ENCODE measurements at places on chromosomes 1 and 21.

DNA sequence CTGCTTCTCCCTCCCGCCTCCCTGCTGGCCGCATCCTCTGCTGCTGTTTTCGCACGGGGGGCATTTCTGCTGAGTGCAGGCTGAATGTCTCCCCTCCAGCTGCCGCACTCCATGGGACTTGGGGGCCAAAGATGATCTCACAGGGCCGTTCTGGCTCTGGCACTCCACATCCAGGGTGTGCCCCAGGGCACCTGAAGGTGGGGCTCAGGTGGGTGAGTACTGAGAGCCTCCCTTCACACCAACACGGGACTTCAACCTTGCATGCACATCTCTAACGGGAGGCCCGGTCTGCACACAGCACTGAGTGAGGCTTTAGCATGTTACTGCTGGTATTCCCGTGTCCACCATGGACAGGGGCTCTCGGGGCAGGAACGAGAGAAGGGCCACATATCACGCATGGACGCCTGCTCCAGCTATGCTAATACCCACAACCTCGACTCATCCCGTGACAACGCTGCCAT is 88.9 kb downstream of the DMRTB1 start:
- DNase-seq: no peak

DNA sequence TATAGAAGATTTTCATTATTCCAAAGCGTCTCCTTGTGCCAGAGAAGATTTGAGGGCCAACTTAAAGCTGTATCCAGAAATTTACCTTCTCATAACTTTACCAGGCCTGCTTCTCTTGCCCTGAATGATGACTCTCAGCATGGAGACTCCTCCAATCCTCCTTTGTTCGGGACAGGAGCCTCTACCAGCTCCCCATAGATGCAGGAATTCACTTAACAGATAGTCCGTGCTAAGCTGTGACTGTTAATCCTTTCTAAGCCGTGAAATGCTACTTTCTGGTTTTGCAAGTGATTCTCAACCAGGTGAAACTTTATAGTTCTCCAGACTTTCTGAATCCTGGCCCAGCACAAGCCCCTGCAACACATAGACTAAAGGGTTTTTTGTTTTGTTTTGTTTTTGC is 31.8 kb upstream of the KCND3 start:
- DNase-seq: no peak

GRCh38 chr1:228018961-228019721 is 12.3 kb downstream of the WNT3A start:
- no peak for DNase-seq

DNA sequence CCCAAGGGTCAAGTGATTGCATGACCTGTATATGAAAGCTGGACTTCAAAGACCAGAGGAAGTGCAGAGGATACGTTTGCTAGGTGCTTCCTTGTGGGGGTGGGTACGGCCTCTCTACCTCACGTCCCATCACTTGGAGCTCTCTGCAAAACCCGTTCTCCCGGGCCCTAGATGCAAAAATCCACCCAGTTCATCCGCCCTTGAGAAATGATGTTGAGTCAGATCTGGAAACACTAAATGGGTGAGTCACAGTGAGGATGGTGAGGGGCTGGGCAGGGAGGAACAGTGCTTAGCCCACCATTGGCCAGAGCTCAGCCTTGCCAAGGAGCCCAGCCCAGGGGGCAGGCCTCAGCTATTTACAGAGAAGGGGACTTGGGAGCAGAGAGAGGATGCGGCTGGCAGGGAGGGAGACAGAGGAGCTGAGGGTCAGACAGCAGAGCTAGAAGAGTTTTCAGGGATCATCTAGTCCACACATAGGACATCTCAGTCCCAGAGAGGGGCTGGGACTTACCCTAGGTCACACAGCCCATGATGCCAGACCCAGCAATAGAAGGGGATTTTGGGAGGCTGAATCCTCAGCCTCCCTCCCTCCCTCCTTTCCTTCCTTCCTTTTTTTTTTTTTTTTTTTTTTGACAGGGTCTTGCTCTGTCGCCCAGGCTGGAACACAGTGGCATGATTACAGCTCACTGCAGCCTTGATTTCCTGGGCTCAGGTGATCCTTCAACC is 14.6 kb downstream of the ARHGEF10L start:
- no peak for DNase-seq

DNA sequence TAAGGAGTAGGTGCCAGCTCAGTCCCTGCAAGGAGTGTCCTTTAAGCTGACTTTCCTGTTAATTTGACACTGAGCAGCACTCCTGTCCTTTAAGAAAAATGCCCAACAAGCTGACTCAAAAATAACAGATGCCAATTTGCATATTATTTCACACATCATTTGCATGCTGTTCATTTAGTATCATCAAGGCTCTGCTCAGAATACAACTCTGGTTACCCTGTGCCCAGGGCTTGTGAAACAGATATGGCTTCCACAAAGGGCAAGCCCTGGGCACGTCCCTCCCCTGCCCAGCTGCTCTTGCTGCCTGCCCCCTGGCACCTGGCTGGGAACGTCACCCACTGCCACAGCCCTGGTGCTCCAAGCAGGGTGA is 10.3 kb downstream of the KCNN3 start:
- DNase-seq: peak; percentile 82

DNA sequence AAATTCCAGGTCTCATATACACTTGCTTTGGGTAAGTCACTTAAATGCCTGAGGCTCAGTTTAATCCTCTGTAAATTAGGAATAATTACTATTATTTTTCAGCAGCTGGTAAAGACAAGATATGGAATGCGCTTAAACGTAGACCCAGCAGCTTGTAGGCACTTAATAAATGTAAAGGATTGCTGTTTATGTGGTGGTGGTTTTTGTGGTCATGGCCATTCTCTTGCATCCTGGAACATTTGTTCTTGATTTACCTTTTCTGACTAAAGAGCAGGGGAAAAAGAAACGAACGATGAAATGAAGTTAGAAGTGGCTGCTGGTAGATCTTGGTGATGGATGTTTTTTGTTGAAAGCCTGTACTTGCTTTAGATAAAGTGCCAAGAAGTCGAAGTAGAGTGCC is 195.0 kb upstream of the FOXD3 start:
- no peak for DNase-seq

GRCh38 chr1:105243969-105244368 is 1494.3 kb downstream of the AMY1C start:
- DNase-seq: no peak

DNA sequence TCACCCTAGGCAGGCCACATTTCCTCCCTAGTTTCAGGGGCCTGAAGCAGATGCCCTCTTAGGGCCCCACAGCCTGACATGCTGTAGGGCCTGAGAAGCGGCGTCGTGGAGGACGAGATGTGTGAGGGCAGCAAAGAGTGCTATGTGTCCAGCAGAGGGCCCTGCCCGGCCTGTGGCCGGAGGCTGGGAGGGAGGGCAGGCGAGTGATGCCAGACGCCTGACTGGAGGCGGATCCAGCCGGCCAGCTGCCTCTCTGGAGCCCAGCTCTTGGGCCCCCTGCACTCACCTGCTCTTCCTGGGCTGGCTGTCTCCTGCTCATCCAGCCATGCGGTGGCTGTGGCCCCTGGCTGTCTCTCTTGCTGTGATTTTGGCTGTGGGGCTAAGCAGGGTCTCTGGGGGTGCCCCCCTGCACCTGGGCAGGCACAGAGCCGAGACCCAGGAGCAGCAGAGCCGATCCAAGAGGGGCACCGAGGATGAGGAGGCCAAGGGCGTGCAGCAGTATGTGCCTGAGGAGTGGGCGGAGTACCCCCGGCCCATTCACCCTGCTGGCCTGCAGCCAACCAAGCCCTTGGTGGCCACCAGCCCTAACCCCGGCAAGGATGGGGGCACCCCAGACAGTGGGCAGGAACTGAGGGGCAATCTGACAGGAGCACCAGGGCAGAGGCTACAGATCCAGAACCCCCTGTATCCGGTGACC is at the start of gene GPR37L1:
Gene GPR37L1 (plus strand): TSS at position 279 of the 697 bp plus-strand sequence. CDS start 47 bp downstream, at position 326.
- DNase-seq: no peak

DNA sequence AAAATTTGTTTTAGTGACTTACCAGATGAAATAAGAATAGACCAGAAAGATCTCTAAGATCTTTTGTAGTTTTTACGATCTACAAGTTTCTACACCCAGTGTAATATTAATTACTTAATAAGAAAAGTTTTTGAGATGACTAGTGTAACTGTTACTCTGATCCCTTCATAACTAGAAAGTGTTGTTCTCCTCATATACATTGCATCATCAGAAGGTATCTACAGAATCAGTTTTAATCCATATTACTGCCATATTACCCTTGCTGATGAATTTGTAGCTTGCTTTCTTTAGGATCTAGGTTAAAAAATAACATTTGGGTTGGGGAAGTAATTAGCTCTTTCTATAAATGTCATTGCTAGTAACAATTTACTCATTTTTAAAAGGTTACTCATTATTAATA is 72.5 kb downstream of the GPR161 start:
- DNase-seq: no peak

- peak; percentile 36 for DNase-seq
Measured at GRCh38 chr1:54950369-54951163, 29.9 kb upstream of the TMEM61 start.

DNA sequence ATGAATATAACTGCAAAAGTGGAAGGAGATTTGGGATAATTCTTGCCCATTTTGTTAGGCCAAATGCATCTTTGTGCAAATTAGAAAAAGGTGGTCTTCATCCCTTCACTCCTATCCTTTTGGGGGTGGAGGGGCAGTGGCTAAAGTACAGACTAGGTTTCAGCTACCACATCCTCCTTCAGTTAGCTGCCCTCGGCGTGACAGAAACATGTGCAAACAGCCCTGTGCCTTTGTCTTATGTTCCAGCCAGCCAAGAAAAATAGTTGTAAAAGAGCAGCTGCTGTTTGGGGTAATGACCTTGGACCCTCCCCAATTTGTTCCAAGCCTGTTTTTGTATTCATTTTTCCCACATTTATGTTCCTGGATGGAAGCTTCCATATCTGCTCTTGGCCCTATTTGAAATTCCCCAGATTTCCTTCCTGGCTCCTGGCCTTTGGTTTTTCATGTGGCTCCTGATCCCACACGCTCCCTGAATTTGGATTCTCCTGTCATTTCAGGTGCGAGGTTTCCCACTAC is 8.3 kb upstream of the LGALS8 start:
- no peak for DNase-seq

- no peak for DNase-seq
Measured at GRCh38 chr1:30610917-30611316, 112.5 kb downstream of the MATN1 start.

DNA sequence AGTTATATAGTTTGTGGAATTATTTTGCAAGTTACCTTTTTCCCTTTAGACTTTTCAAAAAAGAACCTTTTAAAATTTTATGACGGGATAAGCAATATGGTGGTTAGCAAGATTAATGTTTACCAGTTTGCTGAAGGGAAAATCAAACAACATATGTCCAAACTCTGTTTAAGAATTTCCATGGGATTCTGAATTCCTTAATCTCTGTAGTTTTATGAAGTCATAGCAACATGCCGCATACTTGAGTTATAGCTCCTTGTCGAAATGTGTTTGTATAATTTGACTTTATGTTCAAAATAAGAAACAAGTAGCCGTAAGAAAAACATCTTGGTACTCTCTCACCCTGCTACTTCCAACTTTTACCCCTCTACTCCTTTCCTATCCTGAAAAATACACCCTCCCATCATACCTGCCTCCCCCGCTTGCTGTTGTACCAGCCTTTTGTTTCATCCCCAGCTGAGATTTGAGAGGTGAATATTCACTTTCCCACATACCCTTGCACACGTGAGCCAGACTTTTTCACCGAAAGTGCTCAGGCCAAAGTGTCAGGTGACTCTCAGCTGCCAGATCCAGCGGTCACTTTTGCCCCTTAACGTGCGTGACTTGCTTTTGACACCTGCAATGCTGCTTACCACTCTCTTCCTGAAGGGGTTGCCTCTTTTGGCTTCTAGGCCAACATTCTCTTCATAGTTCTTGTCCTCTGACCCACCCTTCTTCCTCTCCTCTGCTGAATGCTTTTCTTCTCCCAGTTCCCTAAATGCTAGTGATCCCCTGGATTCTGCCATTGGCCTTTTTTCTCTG is 83.5 kb upstream of the ZNF326 start:
- no peak for DNase-seq

- DNase-seq: peak; percentile 66
Measured at GRCh38 chr1:156750191-156750672, 1.2 kb downstream of the HDGF start.

GRCh38 chr1:230283678-230284077 is 142.5 kb downstream of the PGBD5 start:
- no peak for DNase-seq

DNA sequence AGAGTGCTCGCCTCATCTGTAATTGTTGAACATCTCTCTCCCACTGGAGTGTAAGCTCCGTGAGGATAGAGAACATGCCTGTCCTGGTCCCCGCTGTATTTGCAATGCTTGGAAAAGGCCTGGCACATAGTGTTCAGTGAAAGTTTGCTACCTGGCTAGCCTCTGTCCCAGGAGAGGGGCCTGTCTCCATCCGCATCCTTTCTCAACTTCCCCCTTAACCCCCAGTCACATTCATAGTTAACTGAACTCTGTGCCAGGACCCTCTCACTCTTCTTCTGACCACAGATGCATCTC is 15.2 kb downstream of the SPOCD1 start:
- no peak for DNase-seq

- no peak for DNase-seq
Measured at GRCh38 chr1:209554761-209555611, 28.5 kb upstream of the CAMK1G start.

DNA sequence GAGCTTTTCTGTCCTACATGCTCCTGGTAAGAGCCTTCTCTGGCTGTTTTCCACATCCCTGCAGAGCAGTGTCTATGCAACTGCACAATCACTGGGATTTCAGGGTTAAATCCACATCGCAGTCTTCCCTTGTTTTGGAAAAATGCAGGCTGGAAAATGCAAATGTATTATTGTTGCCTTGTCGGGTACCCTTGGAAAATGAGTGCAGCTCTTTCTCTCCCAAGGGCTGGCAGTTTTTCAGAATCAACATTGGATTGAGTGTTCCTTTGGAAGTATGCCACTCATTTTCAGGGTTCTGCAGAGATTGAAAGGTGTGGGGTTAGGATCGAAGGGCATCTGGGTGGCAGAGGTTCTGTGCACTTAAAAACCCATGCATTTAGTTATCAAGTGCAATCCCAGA is 3.2 kb downstream of the NOS1AP start:
- DNase-seq: no peak

- DNase-seq: no peak
Measured at GRCh38 chr1:235567812-235568503, 63.7 kb upstream of the B3GALNT2 start.

- DNase-seq: peak; percentile 63
Measured at GRCh38 chr1:92968138-92969032, 7.1 kb upstream of the DIPK1A start.

GRCh38 chr1:18511149-18511873 is 30.6 kb downstream of the KLHDC7A start:
- no peak for DNase-seq

DNA sequence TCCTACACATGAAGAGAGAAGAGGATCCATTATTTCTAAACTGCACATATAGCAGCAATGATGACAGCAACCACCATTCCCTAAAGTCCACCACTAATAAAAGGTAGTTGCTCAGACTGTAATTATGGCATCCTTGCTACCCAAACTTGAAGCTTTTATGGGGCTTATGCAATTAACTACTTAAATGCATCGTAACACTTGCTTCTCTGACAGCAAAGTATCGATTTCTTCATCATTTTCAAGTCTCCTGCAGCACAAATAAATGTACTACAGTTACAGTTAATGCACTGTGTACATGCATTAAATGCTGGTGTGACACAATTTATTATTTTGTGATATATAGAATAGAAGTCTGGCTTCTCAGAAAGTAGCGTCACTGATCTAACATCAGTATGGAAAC is 241.7 kb downstream of the USH2A start:
- DNase-seq: no peak

GRCh38 chr1:168468042-168468809 is 75.6 kb downstream of the XCL2 start:
- DNase-seq: no peak

GRCh38 chr1:208207388-208208131 is 36.6 kb downstream of the PLXNA2 start:
- no peak for DNase-seq

GRCh38 chr1:247360991-247361731 is 29.5 kb upstream of the ZNF496 start:
- no peak for DNase-seq

All from OCI-LY7 (cell line).